ENCODE measurements at places on chromosomes 1 and 21. TPM values are rescaled to one million over a fixed set of nuclear protein-coding genes. Genes with fewer than 3 reads are reported as not detected.

DNA sequence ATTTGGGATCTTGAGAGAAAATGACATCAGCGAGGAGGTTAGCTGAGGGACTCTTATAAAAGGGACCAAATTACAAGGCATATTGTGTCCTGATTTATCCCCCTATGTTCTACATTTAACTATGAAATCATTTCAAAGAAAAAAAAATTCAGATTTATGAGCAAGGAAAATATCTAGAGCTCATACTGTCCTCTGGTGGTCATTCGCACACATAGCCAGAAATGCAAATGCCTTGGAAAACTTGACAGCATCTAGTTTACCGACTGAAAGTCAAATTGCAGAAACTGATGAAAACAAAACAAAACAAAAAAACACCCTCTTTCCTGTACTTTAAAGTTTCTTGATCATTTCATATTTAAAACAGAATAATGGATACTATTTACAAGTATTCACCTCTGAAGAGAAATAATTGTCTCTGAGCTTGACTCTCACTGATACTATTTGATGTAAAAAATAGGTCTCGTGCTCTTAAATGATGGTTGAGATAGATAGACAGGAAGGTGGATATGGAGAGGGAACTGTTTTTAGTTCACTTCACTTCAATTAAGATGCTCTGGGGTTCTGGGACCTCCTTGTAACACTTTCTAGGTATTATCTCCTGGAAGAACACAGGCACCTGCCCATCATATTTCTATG lies 253.8 kb downstream of the PCP4 start:
- DNase-seq, result no peak

DNA sequence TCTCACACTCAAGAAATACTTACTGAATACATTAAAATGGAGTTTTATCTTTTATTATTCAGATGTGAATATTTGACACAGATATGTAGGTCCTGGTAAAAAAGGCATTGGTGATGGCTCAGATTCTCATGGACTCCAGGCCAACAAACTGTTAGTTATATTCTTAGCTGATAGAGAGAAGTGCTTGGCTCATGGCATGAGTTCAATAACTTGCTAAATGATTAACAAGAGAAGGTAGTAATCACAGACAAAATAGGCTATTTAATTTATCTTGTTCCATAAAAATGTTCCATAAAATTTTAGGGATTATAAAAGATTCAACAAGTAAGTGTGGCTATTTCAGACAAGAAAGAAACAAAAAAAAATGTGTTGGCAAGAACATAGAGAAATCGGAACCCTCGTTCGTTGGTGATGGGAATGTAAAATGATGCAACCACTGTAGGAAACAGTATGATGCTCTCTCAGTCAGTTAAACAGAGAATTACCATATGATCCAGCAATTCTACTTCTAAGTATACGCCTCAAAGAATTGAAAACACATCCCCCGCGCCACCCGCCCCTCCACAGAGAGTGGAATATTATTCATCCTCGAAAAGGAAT lies 737.8 kb upstream of the ADAMTS5 start:
- no peak for DNase-seq

- DNase-seq, result no peak
Observed at GRCh38 chr1:23343221-23344110, 618 bp downstream of the HNRNPR start.

- no peak for DNase-seq
Observed at GRCh38 chr1:212539737-212540430, 68.7 kb upstream of the ATF3 start.

- no peak for DNase-seq
Observed at GRCh38 chr1:211843507-211844298, 13.1 kb upstream of the LPGAT1 start.

- DNase-seq, result no peak
Observed at GRCh38 chr21:38869196-38869595, 63.5 kb downstream of the ETS2 start.

GRCh38 chr1:7513081-7513480 lies 258.0 kb upstream of the VAMP3 start:
- no peak for DNase-seq

The ANKRD35 gene
- 0.50 TPM for polyA plus RNA-seq

- no peak for DNase-seq
Observed at GRCh38 chr21:45469273-45470086, 64.5 kb downstream of the COL18A1 start.

- no peak for DNase-seq
Observed at GRCh38 chr1:246860401-246860800, 71.3 kb downstream of the AHCTF1 start.

The ARHGAP30 gene
- polyA plus RNA-seq, result 3.0 TPM

GRCh38 chr21:41508415-41509144 lies 622 bp upstream of the TMPRSS2 start:
- DNase-seq, result no peak

GRCh38 chr1:229017091-229017490 lies 253.8 kb upstream of the RAB4A start:
- DNase-seq, result no peak

GRCh38 chr1:50783286-50783685 lies 176.8 kb downstream of the FAF1 start:
- no peak for DNase-seq

- no peak for DNase-seq
Observed at GRCh38 chr21:28410256-28410655, 582.4 kb downstream of the LTN1 start.

DNA sequence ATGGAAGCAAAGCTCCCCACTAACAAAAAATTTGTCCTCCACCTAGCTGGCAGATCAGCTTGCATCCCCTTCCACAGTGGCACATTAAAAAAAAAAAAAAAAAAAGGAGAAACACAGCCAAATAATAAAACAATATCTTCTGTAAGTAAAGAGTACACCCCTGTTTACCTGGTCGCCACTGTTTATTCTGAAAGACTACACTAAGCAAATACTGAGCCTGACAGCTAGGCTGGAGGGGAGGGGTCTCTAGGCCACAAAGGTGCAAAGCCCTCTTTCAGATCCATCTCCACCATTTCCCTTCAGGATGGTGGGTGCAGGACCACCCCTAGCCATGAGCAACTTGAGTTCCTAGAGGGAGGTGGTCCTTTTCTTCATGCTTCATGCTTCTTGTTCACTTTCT lies 22.8 kb upstream of the SLC45A3 start:
- DNase-seq, result no peak

The CGN gene
- polyA plus RNA-seq, result 0.08 TPM

- DNase-seq, result no peak
Observed at GRCh38 chr1:184052194-184052559, 647 bp downstream of the TSEN15 start.

GRCh38 chr1:52348704-52349300 lies 17.2 kb downstream of the CC2D1B start:
- DNase-seq, result no peak

- DNase-seq, result no peak
Observed at GRCh38 chr1:65265296-65265650, 44.1 kb upstream of the DNAJC6 start.

- peak; percentile 60 for DNase-seq
Observed at GRCh38 chr1:59178339-59179187, 118.3 kb upstream of the FGGY start.

DNA sequence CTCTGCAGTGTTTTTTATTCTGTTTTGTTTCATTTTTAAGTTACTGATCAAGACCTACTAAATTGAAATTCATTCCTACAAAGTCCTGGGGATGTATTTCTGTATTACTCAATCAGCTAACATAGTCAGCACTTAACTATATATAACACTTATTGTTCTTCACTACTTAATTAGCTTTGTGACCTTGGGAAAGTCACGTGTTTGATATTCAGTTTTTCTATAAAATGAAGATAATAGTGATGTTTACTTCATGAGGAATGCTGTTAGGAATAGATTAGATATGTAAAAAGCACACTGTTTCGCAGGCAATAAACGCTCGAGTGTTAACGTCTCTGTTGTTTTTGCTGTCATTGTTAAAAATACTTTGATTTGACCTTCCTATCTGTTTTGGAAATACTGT lies 44.6 kb downstream of the CTTNBP2NL start:
- no peak for DNase-seq

The VAV3 gene
- 0.57 TPM for polyA plus RNA-seq

DNA sequence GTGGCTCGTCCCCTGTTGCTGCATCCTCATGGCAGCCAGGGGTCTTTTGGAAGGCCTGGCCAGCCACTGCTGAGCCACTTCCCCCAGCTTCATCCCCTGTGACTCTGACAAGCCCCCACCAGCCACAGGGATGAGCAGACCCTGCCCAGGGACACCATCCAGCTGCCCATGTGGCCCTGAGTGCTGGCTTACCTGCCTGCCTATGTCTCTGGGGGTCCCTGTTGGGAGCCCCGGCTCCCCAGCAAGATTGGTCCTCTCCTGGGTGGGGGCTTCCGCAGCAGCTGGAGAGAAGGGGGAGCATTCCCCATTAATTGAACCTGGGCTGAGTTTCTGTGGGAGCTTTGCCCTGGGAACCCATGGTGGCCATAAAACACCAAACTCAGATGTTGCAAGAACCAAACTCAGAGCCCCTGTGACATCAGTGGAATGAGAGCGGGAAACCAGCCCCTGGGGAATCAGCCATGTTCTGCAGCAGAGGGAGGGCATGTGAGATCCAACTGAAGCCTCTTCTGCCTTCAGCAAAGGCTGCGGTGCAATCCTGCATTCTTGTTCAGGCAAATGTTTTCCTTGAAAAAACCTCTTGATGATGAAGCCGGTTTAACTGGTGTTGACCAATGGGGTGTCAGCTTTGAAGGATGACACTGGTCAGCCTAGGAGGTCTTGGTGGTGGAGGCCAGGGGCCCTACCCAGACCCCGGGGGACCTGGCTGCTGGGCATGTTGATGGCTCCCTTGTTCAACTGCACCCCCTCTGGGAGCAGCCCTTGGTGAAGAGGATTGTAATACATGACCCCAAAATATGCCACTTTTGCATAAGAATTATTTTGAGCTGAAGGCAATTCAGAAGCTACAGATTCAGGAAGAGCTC lies 28.3 kb upstream of the COL18A1 start:
- DNase-seq, result peak; percentile 27

GRCh38 chr1:80842796-80843195 lies 957.9 kb upstream of the ADGRL2 start:
- DNase-seq, result no peak

GRCh38 chr1:204072931-204073836 lies at the start of gene SOX13:
Gene SOX13 (plus strand): TSS chr1:204073115. CDS start chr1:204112916, 39,801 bp downstream.
- peak; percentile 90 for DNase-seq

GRCh38 chr1:221182791-221183533 lies 303.7 kb downstream of the HLX start:
- no peak for DNase-seq

DNA sequence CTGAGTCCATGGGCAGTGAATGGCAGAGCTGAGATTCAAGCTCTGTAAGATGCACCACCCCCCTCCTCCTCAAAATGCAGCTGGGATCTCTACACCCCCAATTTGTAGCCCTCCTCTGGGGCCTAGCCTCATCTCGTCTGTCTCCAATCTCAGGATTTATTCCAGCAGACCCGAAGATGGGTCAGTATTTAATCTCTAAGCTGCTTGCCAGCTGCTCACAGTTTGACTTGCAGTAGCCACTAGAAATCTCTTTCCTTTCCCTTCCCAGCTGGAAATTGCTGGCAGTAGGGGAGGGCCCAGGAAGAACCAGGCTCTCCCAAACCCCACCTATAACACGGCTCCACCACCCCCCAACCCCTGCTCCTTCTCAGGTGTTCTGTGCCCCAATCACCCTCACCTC lies 1.5 kb downstream of the LACTBL1 start:
- DNase-seq, result no peak

GRCh38 chr1:916173-917075 lies 7.3 kb upstream of the SAMD11 start:
- no peak for DNase-seq

The CHIA gene
- polyA plus RNA-seq, result not detected

DNA sequence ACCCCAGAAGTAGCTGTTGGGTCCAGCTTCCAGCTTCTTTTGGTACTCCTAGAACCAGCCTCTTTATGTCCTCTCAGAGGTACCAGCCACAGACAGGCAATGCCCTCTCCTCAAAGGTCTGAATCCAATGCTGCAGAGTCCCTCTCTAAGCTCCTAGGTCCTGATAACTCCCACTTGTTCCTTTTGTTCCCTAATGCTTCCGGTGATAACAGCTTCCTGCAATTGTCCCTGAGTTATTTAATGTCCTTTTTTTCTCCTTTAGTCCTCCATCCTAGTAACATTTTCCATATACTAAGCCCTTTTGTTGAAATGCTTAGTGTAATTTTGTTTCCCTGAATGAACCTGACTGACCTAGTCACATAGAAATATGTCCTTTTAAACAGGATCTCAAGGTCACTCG lies 201.7 kb upstream of the BEND5 start:
- no peak for DNase-seq

DNA sequence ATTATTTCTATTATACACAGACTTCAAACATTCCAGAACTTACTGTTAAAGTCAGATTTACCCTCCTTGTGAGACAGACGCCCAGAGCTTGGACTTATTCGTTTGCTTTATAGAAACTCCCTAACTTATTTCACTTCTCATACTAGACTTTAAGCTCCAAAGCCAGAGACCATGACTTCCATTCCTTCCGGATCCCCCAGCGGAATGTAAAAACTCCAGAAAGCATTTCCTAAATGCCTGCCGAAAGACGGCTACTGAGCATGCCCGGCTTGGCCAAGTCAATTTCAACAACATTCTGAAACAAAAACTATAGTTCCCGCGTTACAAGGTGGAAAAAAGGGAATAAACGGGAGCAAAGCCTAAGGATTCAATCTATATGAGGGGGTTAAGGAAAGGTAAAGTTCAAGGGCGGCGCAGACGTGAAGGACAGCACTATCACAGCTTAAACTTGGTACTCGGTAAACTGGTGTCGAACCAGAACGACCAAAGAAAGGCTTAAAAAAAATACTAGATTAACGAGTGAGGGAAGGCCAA lies 1.1 kb downstream of the USP48 start:
- no peak for DNase-seq

DNA sequence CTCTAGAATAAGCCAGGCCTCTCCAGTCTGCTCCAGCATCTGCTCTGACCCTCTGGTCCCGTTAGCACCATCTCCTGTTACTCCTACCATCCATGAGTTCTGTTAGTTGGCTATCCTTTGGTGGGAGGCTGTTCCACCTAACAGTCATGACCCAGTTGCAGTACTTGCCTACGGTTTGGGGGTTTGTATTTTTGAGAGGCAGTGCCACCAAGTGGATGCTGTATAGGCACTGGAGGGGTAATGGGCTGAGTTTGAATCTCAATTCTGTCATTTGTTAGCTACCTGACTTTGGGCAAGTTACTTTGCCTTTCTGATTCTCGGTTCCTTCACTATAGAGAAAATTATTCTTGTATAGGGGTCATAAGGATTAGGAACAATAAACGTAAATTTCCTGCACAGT lies 12.1 kb upstream of the C8B start:
- DNase-seq, result no peak

- DNase-seq, result no peak
Observed at GRCh38 chr1:40141878-40142535, 19.2 kb upstream of the RLF start.

The AGMAT gene
- polyA plus RNA-seq, result 0.08 TPM

DNA sequence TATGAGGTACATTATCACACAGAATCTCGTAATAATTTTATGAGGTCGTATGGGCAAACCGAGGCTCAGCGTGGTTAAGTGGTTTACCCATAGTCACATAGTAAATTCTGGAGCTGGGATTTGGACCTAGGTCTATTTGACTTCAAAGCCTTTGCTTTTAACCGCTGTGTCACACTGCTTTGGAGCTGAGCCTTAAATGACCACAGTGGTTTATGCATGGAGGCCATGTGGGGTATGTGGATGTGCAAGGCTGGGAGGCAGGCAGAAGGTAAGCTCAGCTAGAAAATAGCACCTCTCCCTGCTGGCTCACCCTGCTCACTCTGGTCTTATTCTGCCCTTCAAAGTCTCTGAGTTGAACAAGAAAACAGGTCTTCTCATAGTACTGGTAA lies 269.5 kb downstream of the TRABD2B start:
- no peak for DNase-seq
